ENCODE measurements at places on chromosomes 7 and 10.

GRCh38 chr10:119903946-119904666 lies 11.6 kb downstream of the SEC23IP start:
- no peak for DNase-seq

DNA sequence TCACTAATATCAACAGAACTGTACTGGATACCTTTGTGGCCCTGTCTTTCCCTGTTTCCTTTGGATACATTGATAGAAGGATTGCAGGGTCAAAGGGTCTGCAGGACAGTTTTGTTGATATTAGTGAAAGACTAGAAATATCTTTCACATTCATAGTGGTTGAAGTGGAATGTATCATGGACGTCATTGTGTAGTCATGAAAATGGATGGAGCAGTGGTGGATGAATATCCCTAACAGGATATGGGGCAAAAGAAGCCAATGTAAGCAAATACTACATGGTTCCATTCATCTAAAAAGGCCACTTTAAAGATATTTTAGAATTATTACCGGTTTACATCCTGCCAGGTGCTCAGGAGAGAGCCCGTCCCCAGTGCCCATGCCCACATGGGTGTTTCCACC lies 23.8 kb downstream of the PALD1 start:
- no peak for DNase-seq

DNA sequence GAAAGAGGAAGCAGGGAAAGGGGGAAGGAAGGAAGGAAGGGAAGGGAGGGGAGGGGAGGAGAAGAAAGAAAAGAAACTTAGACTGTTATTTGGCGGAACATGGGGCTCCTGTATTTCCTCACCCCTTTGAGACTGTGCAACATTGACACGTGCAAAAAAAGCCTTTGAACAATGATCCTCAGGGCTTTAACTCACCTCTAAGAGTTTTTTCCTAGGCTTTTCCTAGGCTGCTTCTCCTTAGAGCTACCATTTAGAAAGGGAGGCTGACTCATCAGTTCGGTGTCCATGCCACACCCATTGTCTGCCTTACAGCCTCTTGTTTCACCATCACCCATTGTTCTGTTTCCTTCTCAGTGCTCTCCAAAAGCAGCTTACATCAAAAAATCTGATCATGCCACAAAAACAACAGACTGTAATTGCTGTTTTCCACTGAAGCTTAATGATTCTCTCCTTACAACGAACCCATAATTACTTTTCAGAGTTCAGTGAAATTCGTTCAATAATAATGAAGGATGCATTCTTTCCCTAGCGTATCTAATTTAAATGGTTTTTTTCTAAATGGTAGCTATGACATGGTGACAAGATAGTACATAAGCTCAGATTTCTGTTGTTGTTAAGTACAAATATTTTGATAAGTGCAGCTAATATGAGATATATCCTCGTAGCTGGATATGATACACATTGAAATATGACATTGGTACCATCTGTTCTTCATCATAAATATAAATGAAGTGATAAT lies 90.8 kb downstream of the PRLHR start:
- DNase-seq, result no peak

DNA sequence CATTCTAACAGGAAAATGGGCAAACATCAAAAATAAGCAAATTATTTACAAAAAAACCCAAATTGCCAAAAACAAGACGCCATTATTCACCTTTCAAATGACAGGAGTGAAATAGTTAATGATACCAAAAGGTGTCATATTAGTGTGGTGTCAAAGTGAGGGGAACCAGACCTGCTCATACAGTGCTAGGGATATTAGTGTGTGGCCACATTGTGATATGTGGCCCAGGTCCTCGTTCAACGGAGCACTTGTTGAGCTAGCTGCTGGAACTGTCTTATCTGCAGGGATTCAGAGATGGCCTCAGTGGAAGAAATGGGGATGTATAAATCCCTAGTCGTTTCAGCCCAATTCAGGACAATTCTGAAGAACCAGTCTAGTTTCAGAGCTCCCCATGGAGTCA lies 41.2 kb downstream of the GPR85 start:
- DNase-seq, result no peak

- DNase-seq, result no peak
Observed at GRCh38 chr7:98418636-98419315, 17.9 kb upstream of the BAIAP2L1 start.

DNA sequence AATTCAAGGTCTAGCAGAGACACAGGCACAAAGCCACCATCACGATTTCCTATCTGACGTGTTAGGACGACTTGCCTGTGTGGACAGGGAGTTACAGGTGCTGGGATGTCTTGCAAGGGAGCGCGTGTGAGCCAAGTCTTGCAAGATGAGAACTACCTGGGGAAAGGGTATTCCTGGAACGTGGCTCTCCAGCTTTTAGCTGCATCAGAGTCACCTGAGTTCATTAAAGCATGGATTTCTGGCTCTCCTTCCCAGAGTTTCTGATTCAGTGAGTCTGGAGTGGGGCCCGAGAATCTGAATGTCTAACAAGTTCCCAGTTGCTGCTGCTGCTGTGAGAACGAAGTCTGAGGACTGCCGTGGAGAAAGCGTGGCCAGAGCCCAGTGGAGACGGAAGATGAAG lies 30.0 kb upstream of the RNF32 start:
- no peak for DNase-seq

DNA sequence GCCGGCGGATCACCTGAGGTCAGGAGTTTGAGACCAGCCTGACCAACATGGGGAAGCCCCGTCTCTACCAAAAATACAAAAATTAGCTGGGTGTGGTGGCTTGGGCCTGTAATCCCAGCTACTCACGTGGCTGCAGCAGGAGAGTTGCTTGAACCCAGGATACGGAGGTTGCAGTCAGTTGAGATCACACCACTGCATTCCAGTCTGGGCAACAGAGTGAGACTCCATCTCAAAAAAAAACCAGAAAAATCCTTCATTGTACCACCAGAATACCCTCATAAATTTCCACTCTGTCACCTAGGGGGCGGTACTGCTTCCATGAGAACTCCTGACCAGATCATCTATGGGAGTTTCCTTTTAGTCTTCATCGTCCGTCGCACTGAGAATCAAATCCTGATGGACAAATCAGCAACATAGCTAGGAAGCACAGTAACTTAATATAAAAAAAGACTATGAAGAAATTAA lies 225.8 kb upstream of the KLF14 start:
- no peak for DNase-seq

DNA sequence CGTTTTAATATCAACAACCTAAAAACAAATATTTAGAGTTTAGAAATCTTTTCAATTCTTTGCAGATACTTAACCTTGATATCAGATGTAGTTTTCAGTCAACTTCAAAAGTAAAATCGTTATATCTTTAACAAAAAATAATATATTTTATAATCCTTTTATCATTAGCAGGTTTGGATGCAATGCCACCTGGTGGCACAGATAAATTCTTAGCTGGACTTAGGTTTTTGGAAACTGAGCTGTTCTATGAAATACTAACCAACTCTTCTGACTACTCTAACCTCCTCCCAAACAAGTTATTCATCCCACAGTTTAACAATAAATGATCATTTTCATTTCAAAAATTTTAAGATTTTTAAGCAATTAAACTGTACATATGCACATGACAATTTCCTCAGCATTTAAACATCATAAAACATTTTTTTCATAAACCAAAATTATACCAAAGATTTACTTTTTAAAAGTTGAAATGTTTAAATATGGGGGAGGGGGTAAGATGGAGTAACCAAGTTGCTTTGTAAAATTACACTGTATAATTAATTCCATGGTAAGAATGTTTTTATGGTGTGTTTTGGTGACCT lies 56.9 kb downstream of the HIBADH start:
- no peak for DNase-seq

DNA sequence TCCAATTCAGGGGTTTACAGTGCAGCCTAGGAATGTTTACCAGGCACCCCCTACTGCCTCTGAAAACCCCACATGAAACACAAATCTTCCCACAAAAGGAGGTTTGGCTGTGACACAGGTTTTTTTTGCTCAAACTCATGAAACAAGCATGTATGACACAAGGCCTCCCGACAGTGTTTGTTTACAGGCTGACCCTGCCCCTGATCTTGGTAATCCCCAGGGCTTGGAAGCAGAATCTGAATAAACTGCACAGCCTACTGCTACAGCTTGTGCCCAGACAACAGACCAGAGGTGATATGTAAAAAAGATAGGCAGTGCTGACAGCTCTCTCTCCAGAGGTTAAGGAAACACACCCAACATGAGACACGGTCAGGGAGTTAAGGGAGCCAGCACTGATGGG lies 184.2 kb downstream of the KMT2E start:
- no peak for DNase-seq

DNA sequence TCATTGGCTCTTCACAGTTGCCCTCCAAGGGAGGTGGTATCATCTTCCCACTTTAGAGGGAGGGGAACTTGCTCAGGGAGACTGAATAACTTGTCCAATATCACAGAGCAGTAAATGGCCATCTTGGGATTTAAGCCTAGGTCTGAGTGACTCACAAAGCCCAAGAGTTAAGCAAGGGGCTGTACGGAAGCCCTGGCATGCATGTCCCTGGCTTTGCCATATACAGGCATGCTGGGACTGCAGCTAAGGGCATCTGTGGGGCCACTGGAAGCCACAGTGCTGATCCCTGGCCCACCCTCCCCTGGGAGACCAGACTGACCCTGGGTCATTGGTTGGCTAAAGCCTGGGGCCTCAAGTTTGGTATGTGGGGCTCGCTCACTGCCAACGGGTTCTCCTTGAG lies 3.1 kb downstream of the VSIR start:
- DNase-seq, result no peak

- no peak for DNase-seq
Observed at GRCh38 chr7:106466867-106467266, 182.1 kb upstream of the NAMPT start.

GRCh38 chr10:1706711-1707110 lies 30.6 kb downstream of the ADARB2 start:
- DNase-seq, result no peak

- DNase-seq, result no peak
Observed at GRCh38 chr10:14587540-14588083, 187.1 kb downstream of the FAM107B start.

DNA sequence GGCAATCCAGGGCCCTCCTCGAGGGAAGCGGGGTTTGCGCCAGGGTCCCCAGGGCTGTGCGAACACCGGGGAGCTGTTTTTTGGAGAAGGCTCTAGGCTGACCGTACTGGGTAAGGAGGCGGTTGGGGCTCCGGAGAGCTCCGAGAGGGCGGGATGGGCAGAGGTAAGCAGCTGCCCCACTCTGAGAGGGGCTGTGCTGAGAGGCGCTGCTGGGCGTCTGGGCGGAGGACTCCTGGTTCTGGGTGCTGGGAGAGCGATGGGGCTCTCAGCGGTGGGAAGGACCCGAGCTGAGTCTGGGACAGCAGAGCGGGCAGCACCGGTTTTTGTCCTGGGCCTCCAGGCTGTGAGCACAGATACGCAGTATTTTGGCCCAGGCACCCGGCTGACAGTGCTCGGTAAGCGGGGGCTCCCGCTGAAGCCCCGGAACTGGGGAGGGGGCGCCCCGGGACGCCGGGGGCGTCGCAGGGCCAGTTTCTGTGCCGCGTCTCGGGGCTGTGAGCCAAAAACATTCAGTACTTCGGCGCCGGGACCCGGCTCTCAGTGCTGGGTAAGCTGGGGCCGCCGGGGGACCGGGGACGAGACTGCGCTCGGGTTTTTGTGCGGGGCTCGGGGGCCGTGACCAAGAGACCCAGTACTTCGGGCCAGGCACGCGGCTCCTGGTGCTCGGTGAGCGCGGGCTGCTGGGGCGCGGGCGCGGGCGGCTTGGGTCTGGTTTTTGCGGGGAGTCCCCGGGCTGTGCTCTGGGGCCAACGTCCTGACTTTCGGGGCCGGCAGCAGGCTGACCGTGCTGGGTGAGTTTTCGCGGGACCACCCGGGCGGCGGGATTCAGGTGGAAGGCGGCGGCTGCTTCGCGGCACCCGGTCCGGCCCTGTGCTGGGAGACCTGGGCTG lies 26.0 kb downstream of the PRSS2 start:
- no peak for DNase-seq

GRCh38 chr7:64672414-64672813 lies 6.5 kb downstream of the ZNF107 start:
- DNase-seq, result no peak

- no peak for DNase-seq
Observed at GRCh38 chr10:30979956-30980355, 51.7 kb downstream of the ZNF438 start.

- DNase-seq, result no peak
Observed at GRCh38 chr7:145123502-145123901, 287.6 kb upstream of the TPK1 start.

DNA sequence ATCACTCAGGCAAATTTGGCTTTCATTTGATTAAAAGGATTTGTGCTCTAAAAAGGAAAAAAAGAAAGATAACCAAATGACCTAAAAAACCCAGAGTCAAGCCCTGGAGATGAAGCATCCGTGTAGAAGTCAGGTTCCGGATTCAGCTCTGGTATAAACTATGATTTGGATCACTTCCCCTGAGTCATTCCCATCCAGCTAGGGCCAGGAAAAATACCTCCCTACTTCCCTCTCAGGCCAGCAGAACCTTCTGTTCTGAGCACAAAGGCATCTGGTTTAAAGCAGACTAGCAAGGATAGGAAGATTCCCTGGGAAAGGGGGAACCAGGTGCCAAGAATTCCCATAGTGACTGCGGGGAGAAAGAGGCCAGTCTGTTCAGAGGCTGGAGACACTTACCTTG lies 25.7 kb upstream of the NDST2 start:
- DNase-seq, result no peak

DNA sequence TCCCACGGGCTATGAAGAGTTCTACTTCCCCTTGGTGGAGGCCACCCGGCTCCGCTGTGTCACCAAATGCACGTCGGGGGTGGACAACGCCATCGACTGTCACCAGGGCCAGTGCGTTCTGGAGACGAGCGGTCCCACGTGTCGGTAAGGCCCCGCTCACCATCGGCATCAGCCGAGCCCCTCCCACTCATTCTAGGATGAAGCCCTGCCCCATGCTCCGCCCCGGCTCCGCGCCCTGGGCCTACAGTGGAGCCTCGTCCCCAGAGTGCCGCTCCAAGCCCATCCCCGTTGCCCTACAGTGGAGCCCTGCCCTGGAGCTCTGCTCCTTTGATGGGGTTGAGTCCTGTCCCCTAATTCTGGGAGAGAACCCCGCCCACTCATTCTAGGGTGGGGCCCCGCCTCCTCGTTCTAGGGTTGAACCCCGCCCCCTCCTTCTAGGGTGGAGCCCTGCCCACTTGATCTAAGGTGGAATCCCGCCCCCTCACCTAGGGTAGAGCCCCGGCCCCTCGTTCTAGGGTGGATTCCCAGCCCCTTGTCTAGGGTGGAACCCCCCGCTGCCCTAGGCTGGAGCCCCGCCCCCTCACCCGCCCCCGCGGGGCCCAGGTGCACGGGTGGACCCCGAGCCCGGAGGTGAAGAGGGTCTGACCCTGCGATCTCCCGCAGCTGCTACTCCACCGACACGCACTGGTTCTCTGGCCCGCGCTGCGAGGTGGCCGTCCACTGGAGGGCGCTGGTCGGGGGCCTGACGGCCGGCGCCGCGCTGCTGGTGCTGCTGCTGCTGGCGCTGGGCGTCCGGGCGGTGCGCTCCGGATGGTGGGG lies 3.4 kb upstream of the MUC12 start:
- peak; percentile 99 for DNase-seq

GRCh38 chr10:92550924-92551323 lies 23.0 kb downstream of the IDE start:
- DNase-seq, result no peak

GRCh38 chr7:47786557-47787248 lies 161.6 kb downstream of the PKD1L1 start:
- DNase-seq, result peak; percentile 30

All from neural crest cell (in vitro differentiated cells).